ENCODE measurements at places on chromosomes 16 and 17. TPM values are rescaled to one million over a fixed set of nuclear protein-coding genes. Genes with fewer than 3 reads are reported as not detected.

GRCh38 chr17:47999582-47999981, 28.7 kb downstream of the CDK5RAP3 start:
- DNase-seq = no peak

GRCh38 chr17:27669136-27669535, 38.1 kb downstream of the LGALS9 start:
- DNase-seq = no peak

DNA sequence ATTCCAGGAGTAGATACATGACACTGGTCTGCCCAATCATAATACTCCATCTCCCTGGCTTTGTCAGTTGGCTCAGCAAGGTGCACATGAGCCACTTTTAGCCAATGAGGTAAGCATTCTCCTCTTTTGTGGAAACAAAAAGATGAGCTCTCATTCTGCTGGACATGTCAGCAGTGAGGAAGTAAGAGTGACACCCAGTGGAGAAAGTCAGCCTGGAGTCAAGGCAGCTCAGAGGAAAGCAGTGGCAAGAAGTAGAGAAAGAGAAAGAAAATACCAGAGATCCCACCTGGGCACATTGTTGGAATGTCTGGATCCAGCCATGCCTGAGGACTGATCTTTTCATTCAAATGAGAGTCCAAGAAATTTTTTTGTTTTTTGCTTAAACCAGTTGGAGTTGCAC, 496.9 kb upstream of the C16orf82 start:
- no peak for DNase-seq

DNA sequence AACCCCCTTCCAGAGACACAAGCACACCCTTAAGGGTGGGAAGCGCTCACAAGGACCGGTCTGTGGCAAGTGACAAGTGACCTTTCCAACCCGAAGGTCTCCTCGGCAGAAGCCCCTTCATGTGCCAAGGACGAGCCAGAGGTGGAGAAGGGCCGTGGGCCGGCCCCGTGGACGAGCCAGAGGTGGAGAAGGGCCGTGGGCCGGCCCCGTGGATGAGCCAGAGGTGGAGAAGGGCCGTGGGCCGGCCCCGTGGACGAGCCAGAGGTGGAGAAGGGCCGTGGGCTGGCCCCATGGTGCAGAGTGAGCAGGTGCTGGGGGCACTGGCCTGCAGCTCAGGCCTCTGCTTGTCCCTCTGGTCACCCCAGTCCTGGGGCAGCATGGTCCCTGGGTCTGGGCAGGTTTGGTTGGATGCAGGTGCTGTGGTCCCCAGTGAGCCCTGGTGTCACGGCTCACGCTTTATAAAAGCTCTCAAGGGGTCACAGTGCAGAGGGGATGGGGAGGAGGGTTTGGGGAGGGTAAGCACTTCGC, 45.6 kb downstream of the CBFA2T3 start:
- DNase-seq = no peak

DNA sequence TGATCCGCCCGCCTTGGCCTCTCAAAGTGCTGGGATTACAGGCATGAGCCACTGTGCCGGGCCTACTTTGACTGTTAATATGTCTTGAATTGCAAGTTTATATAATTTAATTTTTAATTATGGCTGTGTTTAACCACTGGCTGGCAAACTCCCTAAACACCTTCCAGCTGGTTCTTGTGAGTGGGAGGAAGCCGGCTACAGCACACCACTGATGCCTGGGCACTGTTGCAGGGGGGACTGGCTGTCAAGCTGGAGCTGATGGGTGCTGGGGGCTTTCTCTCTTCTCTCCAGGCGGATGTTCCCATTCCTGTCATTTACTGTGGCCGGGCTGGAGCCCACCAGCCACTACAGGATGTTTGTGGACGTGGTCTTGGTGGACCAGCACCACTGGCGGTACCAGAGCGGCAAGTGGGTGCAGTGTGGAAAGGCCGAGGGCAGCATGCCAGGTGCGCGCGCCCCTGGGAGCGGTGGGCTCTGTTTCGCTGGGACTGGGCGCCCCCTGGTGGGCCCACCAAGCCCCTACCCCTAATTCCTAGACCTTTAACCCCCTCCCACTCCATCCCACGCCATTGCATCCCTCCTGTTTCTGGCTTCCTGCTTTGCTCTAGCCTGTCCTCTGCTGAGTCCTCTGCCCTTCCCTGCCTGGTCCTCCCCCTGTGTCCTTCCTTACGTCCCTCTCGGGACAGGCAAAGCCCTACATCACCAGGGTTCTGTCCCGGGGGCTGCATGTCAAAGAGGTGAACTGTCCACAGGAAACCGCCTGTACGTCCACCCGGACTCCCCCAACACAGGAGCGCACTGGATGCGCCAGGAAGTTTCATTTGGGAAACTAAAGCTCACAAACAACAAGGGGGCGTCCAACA, 9.5 kb downstream of the TBX21 start:
- no peak for DNase-seq

- no peak for DNase-seq
These were observed 4.5 kb upstream of the PRDM7 start for GRCh38 chr16:90081606-90081970.

DNA sequence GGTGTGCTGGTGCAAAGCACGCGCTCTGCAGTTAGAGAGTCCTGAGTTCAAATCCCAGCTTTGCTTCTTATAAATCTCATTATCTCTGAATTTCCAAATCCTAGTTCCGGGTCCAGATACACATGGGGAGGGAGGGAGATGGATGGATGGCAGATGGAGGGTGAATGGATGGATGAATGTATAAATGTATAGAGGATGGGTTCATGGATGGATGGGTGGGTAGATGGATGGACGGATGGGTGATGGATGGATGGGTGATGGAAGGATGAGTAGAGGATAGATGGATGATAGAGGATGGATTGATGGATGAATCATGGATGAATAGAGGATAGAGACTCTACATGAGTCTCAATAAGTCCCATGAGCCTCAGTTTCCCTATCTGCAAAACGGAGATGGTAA, 89.9 kb downstream of the MYH11 start:
- no peak for DNase-seq

GRCh38 chr16:48361012-48361411, 24.2 kb downstream of the SIAH1 start:
- DNase-seq = no peak

DNA sequence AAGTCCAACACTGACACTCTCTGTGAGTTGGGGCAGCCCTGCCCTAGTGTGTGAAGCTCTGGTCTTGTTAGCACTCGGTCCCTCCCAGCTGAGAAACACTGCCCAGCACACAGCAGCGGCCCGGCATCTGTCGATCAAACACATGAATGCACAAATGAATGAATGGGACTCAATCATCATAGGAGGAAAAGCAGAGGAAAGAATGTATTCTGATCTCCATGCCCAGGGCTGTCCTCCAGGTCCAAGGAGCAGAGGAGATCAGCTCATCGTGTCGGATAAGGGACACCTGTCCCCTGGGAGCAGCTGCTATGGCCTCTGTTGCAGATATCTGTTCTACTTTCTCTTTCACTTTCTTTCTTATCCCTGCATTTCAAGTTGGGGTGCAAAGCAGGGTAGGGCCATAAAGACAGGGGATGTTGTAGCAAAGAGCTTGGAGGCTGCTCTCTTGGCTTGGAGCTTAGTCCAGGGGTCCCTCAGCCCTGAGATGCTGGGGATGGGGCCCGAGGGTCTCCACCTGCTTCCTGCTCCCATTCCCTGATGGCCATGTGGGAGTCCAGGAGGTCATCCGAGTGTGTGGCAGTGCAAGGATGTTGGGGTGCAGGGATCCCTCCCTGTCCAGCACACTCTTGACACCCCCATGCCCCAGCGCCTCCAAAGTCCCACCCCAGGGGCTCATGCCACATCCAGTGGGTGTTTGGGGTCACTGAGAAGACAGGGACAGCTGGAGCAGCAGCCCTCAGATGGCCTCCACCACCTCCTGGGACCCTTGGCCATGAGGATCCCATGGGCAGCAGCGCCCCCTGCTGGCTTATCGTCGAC, 88.2 kb downstream of the IRF8 start:
- no peak for DNase-seq

Gene EFCAB13
- total RNA-seq = 2.6 TPM

Gene FAM20A
- total RNA-seq = under 0.01 TPM

Gene SECTM1
- total RNA-seq = 6.3 TPM
